ENCODE measurements at places on chromosomes 7 and 10.

- no peak for DNase-seq
These were observed 16.0 kb downstream of the CYP3A43 start for GRCh38 chr7:99843808-99844207.

DNA sequence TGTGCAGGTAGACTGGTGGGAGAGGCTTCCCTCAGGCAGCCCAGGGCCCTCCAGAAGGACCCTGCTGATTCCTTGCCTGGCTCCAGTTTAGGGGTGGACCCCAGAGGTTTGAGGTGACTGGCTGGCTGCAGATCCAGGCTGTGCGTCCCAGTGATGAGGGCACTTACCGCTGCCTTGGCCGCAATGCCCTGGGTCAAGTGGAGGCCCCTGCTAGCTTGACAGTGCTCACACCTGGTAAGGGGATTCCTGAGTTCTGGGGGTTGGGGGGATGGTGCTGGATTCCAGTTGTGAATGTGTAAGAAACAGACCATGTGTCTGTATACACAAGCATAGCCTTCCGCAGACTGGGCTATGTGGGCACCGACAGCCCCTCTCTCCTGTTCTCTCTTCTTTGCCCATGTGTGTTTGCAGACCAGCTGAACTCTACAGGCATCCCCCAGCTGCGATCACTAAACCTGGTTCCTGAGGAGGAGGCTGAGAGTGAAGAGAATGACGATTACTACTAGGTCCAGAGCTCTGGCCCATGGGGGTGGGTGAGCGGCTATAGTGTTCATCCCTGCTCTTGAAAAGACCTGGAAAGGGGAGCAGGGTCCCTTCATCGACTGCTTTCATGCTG is 2.7 kb downstream of the KAZALD1 start:
- DNase-seq = no peak

DNA sequence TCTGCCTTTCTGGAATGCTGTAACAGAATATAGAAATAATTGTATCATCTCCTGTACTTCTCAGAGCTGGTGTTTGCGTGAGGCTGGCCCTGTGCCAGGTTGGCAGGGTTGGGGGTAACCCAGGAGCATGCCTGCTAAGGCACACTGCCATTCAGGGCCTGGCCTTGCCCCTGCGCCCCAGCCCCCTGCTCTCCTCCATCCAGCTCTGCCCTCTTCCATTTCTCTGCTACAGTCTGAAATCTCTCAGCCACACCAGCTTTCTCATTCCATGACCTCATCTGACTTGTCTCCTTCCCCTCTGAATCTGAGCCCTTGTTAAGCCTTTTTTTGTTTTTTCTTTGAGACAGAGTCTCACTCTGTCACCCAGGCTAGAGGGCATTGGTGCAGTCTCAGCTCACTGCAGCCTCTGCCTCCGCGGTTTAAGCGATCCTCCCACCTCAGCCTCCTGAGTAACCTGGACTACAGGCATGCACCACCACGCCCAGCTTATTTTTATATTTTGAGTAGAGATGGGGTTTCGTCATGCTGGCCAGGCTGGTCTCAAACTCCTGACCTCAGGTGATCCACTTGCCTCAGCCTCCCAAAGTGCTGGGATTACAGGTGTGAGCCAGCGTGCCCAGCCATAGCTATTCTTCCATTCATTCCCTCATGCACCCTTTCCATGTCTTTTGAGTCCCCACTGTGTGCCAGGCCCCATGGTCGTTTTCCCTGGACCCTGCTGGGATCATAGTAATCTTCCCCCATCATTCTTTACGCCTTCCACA is 206.8 kb downstream of the CUX1 start:
- no peak for DNase-seq

GRCh38 chr10:96906864-96907263 is 74.8 kb downstream of the LCOR start:
- no peak for DNase-seq

GRCh38 chr10:104100795-104101194 is 15.1 kb upstream of the COL17A1 start:
- DNase-seq = no peak

- DNase-seq = peak; percentile 43
These were observed 71.7 kb downstream of the ICA1 start for GRCh38 chr7:8190119-8190895.

Measured in stimulated activated CD8-positive, alpha-beta memory T cell treated with anti-CD3 and anti-CD28 coated beads, Interleukin-7, amount 100 ng/mL, for 1 hour (primary cell).